Trophoblast cell (in vitro differentiated cells and primary cell): ENCODE measurements at places on chromosomes 4 and X.
A peak's percentile ranks its signal among the peaks of the same experiment; 100 is the strongest.

- DNase-seq: no peak
Measured at GRCh38 chr4:3303565-3303824, 10.7 kb downstream of the RGS12 start.

DNA sequence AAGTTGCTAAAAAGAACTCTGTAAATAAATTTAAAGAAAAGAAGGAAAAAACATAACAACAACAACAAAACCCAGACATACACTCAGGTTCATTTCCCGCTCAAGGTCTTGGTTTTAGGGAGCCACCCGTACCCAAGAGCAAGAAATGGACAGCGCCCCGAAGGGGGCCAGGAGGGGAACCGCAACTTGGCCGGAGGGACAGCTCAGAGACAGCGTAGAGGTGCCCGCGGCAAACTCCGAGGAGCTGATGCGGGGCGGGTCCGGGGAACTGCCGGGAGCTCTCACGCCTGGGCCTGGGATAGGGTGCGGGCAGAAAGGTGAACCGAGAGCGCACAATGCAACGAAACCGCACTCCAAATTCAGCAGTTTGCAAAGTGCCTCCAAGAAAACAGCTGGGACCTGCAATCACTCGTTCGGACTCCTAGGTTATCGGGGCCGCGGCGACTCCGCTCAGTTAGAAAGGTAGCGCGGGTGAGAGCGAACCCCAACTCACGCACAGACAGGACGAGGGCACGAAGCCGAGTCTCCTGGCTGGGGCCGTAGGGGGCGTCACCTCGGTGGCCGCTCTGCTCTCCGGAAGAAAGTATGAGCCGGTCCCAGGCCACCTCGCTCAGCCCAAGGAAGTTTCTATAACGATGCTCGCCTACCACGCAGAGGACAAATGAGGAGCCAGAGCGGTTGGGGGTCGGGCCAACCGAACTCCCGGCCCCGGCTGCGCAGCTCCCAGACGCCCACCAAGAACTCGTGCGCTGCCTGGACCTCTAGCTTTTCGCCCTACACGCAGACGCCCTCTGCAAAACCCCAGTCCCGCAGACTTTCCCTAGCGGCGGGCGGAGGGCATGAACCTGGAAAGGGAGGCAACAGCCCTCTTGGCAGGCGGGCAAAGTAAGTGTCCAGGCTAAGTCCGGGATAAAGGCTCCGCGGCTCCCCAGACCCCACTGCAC is 1.4 kb downstream of the NDNF start:
- no peak for DNase-seq

DNA sequence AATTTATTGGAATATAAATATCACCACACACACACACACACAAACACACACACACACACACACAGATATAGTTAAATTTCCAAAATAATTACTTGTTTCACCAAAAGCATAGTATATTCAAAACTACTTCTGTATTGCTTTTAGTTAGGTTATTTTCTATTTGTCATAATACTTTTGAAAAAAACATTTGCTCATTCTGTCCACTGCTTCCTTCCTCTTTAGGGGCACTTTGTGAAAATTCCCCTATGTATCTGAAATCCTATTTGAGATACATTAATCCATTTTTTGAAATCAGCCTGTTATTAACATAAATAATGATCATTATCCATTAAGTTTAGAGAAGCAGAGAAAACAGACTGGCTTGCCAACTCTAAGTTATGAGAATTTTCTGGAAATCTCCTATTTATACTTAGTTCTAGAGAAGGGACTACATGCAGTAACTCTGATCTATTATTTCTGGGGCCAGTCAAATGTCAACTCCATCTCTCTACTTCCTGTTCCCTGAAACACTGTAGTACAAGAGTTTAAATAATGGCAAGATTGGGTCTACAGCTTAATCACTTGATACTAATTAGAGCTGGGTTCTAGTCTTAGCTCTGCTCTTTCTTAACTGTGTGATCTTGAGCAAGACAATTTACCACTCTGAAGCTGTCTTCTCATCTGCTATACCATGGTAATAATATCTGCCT is 54.4 kb upstream of the GPR174 start:
- no peak for DNase-seq

- peak; percentile 81 for DNase-seq
Measured at GRCh38 chrX:39758791-39759525, 338.8 kb downstream of the BCOR start.

DNA sequence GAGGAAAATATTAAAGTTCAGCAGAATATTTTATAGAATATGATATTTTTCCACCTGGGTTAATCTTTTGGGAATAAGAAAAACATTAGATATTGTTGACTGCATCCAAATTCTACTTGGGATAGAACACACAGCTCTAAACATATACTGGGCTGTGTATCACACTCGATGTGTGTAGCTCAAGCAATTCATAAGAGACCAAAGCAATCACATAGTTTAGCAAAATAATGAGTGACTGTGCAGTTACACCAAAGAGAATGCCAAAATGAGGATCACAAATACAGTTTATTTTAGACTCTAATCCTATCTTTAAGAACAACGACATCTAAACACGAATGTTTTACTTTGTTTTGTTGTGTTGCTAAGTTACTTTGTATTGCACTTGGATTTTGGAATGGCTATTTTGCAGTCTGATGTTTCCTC is 101.2 kb downstream of the CBR4 start:
- peak; percentile 25 for DNase-seq

DNA sequence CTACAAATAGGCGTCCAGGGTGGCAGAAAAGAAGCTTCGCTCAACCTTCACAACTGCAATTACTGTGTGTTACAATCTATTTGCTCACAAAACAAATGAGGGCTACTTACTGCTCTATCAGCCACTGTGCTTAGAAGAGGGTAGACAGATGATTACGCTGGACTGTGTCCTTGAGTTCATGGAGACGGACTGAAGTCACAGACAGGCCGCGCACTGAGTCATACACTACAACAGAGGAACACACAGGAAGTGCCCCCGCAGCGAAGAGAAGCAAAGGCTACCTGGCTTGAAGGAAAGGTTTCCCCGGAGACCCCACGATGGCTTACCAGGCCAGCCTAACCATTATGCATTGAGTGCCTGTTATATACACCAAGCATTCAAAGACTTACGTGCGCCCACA is 25.6 kb downstream of the FAT1 start:
- no peak for DNase-seq

DNA sequence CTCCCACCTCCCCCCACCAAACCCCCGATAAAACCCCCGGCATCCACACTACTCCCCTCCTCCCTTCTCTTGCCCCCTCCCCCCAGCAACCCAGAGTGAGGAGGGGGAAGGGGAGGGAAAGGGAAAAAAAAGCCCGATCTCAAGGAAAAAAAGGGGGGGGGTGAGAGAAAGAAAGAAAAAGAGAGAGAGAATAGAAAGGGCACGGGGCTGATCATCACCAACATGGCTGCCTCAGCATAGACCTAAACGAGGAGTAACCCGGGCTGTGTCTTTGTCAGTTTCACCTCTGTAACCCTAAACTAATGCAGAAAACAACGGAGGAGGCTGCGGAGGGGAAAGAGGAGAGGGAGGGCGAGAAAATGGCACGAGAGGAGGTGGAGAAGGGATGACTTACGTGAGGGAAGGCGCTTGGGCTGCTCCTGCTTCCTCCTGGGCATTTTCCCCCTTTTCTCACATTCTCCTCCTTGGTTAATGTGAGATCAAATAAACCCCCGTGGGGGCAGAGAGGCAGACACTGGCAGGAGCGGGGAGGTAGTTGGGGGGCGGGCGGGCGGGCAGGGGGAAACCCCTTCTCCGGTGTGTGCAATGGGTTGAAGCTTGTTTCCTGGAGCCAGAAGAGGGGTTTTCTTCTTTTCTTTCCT is 532 bp downstream of the ZNF827 start:
- peak; percentile 26 for DNase-seq

GRCh38 chr4:181193131-181193930 is 1049.9 kb upstream of the TENM3 start:
- DNase-seq: no peak

DNA sequence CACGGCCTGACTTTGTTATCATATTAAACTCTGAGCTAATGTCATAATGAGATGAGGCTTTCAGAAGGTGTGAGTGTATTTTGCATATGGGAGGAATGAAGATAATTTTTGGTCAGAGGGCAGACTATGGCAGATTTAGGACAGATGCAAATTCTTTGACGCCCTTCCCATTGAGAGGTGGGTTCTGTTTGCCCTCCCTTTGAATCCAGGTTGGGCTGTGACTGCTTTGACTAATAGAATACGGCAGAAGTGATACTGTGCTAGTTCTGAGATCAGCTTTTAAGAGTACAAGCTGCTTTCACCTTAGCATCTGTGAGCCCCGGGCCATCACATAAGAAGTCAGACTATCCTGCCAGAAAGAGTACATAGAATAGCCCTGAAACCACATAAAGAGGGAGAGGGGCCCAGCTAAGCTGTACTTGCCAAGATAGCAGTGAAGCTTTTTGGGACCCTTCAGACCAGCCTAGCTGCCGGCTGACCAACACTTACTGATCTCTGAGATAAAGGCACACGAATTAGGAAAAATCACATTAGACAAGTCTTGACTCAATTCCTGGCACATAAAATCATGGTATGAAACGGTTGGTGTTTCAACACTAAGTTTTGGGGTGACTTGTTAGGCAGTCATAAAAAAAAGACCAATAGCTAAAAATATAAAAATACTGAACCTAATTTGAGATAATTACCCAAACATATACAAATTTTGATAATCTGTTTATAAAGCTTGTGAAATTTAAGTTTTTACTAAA is 166.7 kb upstream of the SH3RF1 start:
- DNase-seq: no peak
